ENCODE measurements at places on chromosomes 3 and 15. TPM values are rescaled to one million over a fixed set of nuclear protein-coding genes. Genes with fewer than 3 reads are reported as not detected.

The NPAP1 gene
- total RNA-seq, result 0.69 TPM

The TMEM207 gene
- total RNA-seq, result not detected

The UQCC5 gene
- total RNA-seq, result 4.6 TPM

The FAM227B gene
- total RNA-seq, result 6.5 TPM

The SCG5 gene
- 157 TPM for total RNA-seq

The GRAMD1C gene
- 10.8 TPM for total RNA-seq

The SAMMSON gene
- 0.23 TPM for total RNA-seq

Data from diencephalon (tissue), 1 donor.